ENCODE measurements at places on chromosomes 12 and 14. TPM values are rescaled to one million over a fixed set of nuclear protein-coding genes. Genes with fewer than 3 reads are reported as not detected.

DNA sequence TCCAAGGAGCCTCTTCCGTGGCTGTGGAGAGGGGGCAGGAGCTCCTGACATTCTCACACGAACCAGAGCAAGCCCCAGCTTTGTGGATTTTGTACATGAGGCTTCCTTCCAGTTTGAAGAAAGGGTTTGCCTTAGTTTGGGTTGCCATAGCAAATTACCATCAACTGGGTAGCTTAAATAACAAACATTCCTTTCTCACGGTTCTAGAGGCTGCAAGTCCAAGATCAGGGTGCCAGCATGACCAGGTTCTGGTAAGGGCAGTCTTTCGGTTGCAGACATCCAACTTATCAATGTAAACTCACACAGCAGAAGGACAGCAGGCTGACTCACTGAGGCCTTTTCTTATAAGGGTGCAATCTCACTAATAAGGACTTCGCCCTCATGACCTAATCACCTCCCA, 25.9 kb upstream of the STAB2 start:
- DNase-seq: no peak

DNA sequence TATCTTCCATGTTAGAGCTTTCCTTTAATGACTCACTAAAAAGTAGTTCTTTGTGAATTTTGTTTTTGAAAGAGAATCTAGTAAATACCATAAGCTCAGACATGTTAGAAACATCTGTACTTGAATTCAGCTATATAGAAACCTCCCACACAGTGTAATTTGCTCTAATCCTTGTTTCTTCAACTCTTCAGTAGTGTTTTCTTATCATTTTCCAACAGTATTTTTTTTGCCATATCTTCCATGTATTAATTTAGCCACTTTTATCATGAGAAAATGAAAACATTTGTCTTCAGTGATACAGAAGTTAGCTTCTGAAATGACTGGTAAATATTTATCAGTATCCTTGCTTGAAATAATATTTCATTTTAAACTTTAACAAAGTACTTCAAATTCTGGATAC, 73.6 kb downstream of the ARID2 start:
- no peak for DNase-seq

DNA sequence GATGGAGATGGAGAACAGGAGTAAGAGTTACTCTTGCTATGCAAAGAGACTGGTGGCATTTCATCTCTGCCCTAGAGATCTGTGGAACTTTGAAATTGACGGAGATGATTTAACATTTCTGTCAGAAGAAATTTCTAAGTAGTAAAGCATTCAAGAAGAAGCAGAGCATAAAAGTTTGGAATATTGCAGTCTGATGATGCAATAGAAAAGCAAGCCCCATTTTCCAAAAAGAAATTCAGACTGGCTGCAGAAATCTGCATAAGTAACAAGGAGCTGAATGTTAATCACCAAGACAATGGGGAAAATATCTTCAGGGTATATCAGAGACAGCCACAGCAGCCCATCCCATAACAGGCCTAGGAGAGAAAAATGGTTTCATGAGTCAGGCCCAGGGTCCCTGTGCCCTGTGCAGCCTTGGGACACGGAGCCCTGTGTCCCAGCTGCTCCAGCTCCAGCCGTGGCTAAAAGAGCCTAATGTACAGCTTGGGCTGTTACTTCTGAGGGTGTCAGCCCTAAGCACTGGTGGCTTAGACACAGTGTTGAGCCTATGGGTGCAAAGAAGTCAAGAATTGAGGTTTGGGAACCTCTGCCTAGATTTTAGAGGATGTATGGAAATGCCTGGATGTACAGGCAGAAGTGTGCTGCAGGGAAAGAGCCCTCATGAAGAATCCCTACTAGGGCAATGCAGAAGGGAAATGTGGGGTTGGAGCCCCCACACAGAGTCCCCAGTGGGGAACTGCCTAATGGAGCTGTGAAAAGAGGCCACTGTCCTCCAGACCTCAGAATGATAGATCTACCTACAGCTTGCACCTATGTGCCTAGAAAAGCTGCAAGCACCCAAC, 616.6 kb downstream of the SLC16A7 start:
- DNase-seq: no peak

DNA sequence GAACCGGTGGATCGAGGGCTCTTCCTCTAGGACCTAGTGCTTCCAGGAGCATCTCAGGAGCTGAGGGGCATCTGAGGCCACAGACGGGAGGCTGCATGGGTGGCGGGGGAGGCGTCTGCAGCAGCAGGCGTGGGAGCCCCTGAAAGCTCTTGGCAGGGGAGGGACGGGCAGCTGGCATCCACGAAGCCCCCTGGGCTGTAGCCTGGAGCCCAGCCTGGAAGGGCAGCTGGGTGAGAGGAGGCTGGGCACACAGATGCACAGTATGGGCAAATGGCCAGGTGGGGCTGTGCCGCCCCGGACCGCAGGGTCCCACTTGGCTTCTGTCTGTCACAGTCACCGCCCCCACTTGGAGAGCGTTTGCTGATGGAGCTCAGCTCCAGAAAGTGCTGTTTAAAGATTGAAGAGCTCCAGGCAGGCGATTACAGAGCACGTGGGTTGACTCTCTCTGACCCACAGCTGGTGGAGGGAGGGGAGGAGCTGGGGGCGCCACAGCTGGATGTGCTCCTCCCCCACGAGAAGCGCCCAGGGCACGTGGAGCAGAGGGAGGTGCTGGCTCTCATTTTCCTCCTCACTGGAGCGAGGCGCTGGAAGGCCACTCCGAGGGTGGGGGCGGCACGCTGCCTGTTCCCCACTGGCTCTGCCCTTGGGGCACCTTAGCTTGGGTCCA, 155.0 kb upstream of the C14orf180 start:
- DNase-seq: no peak

TOMM20L gene
- not detected for total RNA-seq

PLEKHD1 gene
- total RNA-seq: 0.07 TPM

DNA sequence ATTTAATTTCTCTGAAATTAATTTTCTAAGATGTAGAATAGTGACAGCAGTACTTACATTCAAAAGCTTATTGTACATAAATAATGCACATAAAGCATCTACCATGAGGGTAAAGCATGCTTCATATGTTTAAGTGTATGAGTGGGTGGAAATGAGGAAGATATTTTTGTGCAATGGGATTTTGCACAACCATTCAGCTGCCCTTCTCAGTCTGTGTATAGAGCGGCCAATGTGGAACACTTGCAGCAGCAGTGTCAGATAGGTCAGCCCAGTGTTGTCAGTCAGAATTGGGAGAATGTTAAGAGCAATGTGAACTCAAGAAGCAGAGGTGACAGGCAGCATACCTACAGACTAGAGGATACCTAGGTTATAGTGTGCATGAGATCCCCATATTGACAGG, 72.5 kb upstream of the ATP2B1 start:
- DNase-seq: no peak

AVPR1A gene
- total RNA-seq: 0.29 TPM

- DNase-seq: no peak
Observed at GRCh38 chr12:14605401-14605989, 37.8 kb upstream of the PLBD1 start.

SOAT2 gene
- not detected for total RNA-seq

DNA sequence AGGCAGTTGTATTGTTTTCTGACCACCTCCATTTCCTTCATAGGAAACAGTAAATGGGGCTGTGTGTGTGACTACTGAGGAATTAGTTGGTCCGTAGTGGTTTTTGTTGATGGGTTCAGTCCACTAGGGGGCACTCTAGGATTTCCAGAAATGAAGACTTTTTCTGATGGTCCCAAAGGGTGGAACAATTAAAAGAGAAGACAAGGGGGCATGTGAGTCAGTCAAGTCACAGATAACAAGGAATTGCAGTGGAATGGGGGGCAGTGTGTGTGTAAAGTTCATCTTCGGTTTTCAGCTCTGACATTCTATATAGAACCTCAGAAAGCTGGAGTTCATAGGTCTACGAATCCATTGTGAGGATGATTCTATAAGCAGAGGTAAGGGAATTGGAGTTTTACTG, 186.6 kb upstream of the OR4E1 start:
- no peak for DNase-seq

RASSF8 gene
- total RNA-seq: 29.6 TPM

INHBE gene
- total RNA-seq: 0.29 TPM

DNA sequence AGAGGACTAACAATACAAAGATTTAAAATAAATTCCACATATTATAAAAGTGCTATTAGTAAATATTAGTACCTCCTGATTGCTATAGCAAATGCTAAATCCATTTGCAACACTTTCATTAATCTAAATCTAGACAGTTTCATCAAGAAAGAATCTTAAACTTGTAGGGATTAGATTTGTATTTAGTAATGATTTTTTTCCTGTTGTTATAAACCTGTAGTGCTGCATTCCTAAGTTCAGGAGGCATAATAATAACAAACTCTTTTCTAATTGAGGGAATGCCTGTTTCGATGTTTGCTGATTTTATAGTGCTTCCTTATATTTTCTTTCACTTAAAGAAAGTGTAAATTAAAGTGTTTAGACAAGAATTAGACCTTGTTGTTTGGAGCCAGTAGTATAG, 166.1 kb downstream of the FOXA1 start:
- DNase-seq: no peak

DNA sequence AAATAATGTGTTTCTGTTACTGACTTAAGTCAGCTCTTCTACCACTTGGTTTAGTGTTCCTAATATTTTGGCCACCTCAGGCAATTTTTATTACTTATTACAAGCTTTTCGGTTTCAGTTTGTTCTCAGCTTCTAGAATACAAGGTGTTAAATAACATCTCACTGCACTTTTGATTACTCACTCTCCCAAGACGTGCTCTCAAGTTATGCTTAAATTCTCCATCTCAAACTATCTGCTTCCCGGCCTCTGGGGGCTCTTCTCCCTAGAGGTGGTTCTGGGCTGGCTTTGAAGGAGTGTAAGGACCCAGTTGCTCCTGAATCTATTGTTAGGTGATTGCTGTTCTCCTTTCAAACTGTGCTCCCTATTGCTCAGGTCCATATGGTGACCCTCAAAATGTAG, 193.9 kb upstream of the DDHD1 start:
- no peak for DNase-seq

DNA sequence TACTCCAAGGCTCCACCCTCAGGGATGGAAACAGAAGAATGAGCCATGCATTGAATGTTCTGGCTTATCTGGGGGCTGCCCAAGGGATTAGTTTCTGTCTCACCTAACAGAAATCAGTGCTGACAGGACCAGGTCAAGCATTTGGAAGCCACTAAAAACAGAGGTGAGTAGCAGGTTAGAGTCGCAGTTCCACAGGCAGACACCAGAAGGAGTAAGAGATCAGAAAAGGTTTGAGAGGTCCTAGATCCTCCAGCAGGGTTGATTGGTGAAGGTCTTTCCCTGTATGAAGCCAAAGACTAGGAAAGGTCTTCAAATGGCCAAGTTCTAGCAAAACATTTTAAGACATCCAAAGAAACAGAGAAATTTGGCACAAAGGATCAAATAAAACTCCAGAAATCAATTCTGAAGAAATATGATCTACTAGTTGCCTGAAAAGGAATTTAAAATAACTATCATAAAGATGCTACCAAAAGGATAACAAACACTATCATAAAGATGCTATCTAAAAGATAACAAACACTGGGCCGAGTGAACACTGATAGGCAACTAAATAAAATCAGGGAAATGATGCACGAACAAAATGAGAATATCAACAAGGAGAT, 19.5 kb upstream of the TTC9 start:
- no peak for DNase-seq

TSPAN9 gene
- total RNA-seq: 20.5 TPM

KRT3 gene
- 0.06 TPM for total RNA-seq

MGST1 gene
- 49.4 TPM for total RNA-seq

GPR137C gene
- 1.1 TPM for total RNA-seq

GRCh38 chr12:99390707-99391106, 256.8 kb upstream of the GARIN6 start:
- no peak for DNase-seq

- DNase-seq: no peak
Observed at GRCh38 chr14:83913476-83913875, 1616.5 kb upstream of the FLRT2 start.

DNA sequence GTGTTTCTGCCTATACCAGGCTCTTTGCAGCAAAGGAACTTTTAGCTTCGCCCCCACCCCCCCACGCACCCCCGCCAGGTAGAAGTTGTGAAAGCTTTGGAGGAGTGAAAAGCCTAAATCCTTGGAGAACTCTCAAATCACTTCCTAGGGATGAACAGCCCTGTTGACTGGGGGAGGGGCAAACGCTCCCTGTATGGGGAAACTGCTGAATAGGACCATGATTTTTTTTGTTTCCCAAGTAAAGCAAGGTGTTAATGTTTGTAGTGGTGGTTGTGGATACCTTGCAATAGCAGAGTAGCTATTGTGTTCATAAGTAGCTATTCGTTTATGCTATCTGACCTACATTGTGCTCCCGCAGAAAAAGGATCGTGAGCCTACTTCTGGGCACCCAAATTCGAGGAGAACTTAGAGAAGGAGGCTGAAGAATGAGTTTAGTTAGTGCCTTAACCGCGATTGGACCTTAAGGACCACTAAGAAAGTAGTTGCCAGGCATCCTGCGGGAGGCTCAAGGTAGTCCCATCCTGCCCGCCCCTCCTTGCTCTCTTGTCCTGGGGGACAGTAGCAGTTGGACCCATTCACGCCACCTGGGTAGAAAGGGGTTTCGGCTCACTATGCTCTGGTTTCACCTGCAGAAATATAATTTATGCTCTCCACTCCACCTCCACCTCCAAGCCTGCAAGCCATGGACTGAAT, 901 bp upstream of the NFKBIA start:
- DNase-seq: no peak

SDS gene
- total RNA-seq: not detected

PPP1R36 gene
- total RNA-seq: 0.12 TPM

GRCh38 chr12:122133192-122133950, 40.6 kb downstream of the IL31 start:
- no peak for DNase-seq

RPS26 gene
- total RNA-seq: 3,636 TPM

TPPP2 gene
- total RNA-seq: not detected

- DNase-seq: no peak
Observed at GRCh38 chr12:117593815-117594400, 232.5 kb upstream of the NOS1 start.

DNA sequence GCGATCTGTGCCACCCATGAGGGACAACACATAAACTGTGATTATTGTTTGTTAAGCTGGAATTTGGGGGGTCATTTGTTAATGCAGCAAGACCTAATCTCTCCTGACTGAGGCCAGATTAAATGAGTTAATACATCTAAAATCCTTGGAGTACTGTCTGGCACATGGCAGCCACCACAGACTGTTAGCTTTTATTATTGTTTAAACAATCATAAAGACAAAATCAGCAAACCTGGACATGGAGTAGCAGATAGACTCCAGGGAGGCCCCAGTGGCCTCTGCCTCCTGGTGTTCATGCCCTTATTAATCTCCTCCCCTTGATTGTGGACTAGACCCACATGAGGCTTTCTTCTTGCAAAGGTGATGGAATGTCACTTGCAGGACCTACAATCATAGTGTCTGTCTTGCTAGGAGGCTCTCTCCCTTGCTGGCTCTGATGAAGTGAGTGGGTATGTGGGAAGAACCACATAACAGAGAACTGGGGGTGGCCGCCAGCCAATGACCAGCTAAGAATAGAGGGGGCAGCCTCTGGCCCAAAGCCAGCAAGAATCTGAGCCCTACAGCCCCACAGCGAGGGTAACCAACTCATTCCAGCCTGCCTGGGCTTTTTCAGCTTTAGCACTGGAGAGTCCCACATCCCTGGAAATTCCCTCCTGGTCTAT, 142.0 kb downstream of the SCARB1 start:
- DNase-seq: no peak

KRT76 gene
- total RNA-seq: not detected

Measured in epithelial cell of proximal tubule (primary cell).